ENCODE measurements at places on chromosomes 2 and 18.

- DNase-seq: no peak
Measured at GRCh38 chr2:141778315-141778835, 352.4 kb downstream of the LRP1B start.

GRCh38 chr2:201699416-201699815 is 972 bp upstream of the MPP4 start:
- no peak for DNase-seq

DNA sequence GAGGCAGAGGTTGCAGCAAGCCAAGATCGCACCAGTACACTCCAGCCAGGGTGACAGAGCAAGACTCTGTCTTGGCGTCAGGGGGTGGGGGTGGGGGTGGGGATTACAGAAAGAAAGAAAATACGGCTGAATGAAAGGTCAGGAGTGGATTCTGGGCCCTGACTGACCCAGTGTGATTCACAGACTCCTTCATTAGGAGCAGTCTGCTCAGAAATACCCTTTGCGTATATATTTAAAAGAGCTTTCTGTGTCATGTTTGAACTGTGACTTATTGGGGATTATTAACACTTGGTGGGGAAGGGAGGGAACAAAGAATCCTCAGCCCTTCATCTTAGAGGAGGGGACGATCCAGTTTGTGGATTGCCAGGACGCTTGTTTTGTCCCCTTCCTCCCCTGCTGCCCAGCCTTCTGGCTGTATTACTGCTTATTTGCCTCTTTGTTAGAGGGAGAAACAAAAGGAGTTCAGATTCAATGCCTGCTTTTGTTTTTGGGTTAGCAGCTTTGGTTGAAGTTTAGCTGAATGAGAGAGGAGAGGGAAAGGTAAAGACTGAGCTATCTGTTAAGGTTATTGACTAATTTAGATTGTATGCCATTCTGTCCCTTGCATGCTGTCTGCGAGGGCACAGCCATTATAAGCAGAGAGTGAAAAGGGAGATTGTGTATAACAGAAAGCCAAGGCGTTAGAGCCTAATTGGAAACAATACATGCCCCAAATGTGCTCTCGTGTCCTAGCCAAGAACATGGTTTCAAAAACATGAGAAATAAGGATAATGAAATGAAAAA is 118.3 kb downstream of the FMNL2 start:
- no peak for DNase-seq

DNA sequence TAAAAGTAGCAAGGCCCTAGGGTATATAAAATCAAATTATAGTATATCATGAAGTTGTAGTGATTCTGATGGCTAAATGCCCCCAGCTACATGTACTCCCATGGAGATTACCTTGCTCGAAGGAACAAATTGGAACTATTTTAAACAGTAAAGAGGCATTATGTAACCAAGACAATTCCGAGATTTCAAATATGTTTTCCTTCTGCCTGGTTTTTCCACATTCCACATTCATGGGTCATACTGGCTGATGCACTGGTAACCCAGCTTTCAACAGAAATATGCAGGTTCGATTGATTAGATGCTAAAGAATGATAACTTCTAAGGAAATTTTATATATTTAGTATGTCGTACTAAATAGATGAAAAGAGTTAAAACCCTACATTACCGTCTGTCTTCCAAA is 62.3 kb upstream of the MGAT4A start:
- no peak for DNase-seq

GRCh38 chr2:132547090-132547687 is 122.8 kb downstream of the LYPD1 start:
- peak; percentile 27 for DNase-seq

- DNase-seq: no peak
Measured at GRCh38 chr2:226117510-226118065, 682.0 kb downstream of the IRS1 start.

DNA sequence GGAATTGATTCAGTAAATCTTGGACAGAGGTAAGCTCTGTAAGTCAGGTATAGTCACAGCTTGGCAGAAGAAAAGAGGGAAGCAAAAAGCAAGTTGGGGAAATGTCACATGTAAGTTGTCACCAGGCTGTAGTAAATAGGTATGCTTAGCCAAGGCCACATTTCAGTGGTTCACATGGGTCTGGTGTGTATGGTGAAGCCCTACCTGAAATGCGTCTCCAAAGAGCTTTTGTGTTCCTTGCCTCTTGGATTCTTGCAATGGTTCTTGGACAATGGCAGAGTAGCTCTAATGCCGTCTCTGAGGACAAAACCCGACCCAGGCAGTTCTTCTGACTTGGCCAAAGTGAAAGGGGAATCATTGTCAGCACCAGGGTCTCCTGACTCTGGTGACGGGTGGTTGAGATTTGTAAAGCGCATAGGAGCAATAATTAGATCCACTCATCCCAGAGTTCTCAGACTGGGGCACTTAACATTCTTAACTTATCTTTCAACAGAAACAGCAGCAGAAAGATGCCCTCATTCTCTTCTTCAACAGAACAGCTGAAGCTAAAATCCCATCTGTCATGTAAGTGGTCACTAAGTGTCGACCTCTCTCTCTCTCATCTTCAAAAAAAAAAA is 34.4 kb upstream of the RPL37A start:
- DNase-seq: no peak

- no peak for DNase-seq
Measured at GRCh38 chr2:42795841-42796301, 3.5 kb upstream of the HAAO start.

GRCh38 chr18:40877096-40877495 is 1077.9 kb upstream of the PIK3C3 start:
- DNase-seq: no peak

DNA sequence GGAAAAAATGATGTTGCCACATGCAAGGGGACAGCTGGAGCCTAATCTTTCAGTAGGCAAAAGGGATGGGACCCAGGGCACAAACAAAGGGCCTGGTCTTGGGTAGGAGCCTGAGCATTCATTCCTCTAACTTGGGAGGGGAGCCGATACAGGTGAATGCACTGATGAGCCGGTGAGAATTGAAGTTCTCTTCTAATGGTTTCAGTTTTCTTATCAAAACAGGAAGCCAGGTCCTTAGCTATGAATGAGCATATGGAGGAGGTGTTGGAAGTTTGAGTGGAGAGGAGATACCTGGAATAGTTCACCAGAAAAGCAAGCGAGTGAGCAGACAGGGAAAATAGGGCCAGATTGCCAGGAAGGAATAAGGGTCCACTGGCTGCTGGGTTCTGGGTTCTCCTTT is 10.1 kb downstream of the DPP4 start:
- no peak for DNase-seq

DNA sequence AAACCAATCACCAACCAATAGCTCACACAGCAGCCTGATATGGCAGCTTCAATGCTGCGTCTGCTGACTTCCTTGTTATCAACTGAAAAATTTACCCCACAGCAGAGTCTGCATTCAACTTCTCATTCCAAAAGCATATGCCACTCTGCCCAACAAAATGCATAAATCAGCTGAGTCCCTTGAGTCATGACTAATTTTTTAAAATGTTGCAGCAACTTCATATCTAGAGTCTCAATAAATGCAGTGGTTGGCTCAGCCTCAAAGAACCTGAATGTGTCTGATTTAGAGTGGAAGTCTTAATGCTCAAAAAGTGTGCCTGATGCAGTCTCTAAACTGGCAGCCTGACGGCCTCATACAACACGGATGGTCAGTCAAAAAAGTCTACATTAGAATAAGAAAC is 46.5 kb downstream of the FARSB start:
- no peak for DNase-seq

Data from NK-92 treated with Interleukin-12 subunit alpha and Interleukin-12 subunit beta, amount 100 ng/mL, for 24 hours (cell line).